Globus pallidus (tissue), 1 donor: ENCODE measurements at places on chromosomes 13 and 19.

DNA sequence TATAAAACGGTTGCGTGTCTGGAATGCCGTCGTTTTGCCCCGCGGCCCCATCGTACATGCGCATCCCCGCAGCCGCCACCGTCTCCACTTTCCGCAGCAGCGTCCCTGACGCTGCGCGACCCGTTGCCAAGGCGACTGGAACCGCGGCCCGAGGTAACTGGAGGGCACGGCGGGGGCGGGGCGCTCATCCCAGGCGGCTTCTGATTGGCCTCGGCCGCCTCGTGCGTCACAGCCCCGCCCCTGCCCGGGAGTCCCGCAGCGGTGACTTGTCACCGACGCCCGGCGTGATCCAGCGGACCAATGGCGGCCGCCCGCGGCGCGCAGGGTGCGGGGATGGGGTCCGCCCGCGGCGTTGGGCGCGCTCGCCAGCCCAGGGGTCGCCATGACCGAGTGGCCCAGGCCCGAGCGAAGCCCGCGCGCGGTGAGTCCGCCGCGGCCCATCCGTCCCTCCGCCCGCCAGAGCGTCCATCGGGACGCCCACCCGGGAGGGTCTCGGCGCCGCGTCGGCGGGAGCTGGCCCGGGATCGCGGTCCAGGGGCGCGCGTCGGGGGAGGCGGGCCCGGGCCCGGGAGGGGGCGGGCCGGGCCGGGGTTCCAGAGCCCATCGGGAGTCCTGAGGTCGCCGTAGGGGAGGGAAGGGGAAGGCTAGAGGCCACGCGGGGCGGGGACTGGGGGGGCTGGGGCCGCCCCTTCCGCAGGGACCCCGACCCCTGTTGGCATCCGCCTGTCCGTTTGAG, at the start of gene ZSCAN1:
Gene ZSCAN1 (plus strand): TSS at position 285 of the 736 bp plus-strand sequence. CDS start 3,812 bp downstream, outside the sequence.
- DNase-seq = peak; percentile 94

GRCh38 chr19:49145573-49146407, 9.4 kb downstream of the HRC start:
- DNase-seq = peak; percentile 71

DNA sequence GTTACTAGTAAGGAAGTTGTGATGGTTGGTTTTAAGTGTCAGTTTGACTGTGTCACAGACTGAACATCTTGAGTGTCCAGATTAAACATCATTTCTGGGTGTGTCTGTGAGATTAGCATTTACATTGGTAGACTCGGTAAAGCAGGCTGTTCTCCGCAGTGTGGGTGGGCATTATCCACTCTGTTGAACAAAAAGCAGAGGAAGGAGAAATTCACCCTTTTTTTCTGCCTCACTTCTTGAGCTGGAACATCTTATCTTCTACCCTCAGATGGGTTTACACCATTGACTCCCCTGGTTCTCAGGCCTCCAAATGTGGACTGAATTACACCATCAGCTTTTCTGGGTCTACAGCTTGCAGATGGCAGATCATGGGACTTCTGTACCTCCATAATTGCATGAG, 63.7 kb upstream of the ZDHHC20 start:
- DNase-seq = no peak

DNA sequence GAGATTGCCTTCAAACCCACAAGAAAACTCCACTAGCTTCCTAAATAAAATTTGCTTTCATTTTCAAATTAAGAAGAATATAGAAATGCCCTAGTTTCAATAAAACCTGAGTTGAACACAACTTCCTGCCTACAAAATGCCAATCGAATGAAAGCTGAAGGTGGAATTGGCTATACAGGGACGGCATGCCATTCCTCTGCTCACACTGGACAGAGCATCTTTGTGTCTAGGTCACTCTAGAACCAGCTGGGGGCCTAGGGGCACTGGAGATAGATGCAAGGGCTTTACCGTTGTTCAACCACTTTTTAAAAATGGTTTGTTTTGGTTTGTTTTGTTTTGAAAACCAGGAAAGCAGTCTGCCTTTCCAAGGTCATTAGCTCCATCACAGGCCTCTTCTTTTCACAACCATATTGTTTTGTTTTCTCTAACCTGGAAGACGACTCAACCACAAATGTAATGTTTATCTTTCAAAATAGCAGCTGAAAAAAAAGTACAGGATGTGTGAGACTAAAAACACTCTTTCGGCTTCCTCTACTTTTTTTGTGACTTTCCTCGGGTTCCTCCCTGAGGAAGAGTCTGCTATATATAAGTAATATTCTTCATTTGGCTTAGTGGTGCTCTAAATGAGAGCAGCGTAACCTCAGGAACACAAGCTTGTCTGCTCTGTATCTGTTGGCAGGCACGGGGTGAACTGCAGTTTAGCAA, 11.9 kb upstream of the ITM2B start:
- DNase-seq = peak; percentile 19

DNA sequence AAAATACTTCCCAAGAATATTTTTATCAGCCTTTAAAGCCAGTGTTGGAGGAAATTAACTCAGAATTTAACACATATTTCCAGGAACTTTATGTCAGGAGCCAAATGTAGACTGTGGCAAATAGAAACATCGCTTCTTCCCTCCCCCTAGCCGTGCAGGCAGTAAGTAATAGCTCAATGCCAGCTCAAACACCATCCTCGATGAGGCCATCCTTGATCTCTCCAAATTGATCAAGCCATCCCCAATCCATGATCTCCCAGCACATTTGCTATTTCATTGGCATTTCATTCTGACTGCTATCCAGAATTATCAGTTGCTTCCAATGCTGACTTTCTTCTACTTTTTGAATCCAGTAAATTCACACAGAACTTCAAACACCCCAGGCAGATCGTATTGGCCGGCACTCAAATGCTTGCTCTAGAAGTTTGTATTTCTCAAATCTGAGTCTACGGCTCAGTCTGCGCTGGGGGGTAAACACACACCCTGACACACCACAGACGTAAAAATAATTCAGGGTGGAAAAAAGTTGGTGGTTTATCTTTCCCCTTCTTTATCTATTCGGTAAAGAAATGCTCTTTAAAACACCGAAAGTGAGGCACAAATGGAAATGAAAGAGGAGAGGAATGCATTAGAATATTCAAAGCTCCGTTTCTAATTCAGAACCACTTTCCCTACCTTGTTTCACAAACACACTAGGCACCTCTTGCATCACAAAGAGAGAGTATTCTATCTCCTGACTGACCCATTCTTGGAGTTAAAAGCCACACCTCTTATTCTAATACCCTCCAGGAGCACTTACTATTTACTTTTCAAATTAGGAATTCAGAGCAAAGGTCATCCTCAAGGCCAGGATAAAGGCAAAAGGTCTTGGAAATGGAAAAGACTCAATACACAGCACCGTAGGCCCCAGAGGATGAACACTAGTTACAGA, 991 bp downstream of the OBI1 start:
- DNase-seq = no peak

GRCh38 chr13:111325941-111326620, 5.6 kb downstream of the TEX29 start:
- no peak for DNase-seq

GRCh38 chr13:94559222-94559795, 36.6 kb downstream of the TGDS start:
- DNase-seq = no peak

DNA sequence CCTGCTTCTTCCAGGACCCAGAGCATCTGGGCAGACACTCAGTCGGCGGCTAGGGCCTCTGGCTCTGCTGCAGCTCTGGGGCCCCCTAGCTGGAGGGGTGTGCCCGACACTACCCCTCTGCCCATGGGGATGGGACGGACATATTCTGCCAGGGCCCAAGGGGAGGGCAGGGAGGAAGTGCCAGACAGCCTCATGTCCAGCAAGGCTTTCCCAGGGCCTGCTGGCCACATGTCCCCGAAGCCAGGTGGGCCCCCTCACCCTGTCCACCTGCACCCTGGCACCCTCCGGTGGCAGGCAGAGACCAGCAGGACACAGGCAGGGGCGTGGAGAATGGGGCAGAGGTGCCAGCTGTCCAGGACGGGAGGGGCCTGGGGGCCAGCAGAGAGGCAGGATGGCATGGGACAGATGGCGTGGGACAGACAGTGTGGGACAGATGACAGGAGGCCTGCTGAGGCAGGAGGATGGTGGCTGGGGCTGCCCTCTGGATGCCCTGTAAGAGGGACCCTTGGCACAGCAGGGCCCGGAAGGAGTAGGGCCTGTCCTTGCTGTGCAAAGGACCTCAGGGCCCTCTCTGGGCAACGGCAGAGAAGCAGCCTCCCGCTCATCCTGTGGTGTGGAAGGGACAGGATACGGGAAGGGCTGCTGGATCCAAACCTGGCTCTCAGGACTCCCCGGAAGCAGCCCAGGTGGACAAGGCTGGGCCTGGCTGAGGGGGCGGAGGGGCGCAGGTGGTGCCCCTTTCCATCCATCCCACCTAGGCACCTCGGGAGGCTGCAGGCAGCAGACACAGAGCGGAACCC, 29.1 kb downstream of the CEBPG start:
- peak; percentile 21 for DNase-seq

DNA sequence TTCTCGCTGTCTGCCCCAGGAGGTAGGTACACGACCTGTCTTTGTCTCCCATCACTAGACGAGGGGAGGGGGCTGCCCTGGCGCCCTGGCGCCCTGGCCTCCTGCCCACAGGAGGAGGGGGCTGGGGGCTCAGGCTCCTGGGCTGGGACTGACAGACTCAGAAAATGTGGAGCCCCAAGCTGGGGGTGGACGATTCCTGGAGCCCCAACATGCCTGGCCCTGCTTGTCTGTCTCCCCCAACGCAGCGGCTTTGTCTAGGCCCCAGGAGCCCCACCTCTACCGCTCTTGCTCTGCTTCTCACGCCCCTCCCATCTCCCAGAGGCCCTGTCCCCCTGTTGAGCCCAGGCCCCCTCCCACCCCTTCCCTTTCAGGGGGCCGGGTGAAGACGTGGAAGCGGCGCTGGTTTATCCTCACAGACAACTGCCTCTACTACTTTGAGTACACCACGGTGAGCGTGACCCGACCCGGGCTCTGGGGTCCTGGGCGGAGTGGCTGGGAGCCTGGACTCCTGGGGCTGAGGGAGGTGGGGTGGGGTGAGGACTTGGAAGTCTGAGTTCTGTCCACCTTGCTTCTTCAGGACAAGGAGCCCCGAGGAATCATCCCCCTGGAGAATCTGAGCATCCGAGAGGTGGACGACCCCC, 8.6 kb downstream of the CYTH2 start:
- no peak for DNase-seq

DNA sequence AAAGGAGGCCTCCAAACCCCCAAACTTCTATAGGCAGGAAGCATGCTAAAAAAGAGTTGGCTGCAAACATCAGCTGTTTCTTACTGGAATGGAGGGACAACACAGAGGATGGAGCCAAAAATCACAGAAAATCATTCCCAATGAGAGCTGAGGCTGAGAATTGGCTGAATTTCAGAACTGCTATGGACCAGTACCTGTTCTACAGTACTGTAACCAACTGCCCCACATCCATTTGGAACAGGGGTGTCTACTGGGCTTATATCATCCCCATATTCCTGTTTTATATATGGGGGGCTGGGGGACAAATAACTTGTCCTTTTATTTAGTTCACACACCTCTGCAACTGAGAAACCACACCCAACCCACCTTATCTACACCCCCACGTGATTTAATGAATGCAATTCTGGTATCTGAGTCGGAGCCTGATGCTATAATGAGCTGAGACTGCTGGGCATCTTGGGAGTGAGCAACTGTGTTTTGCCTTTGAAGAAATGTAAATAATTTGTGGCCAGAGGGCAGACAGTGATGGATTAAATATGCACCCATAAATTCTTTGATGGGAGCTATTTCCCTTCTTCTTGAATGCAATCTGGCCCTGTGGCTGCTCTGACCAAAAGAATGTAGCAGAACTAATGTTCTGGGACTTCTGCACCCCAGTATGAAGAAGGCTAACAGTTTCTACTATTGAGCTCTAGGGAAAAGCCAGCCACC, 82.6 kb downstream of the TBC1D4 start:
- DNase-seq = no peak
